Urinary bladder (tissue), 4 donors: ENCODE measurements at places on chromosomes 1 and 21.

DNA sequence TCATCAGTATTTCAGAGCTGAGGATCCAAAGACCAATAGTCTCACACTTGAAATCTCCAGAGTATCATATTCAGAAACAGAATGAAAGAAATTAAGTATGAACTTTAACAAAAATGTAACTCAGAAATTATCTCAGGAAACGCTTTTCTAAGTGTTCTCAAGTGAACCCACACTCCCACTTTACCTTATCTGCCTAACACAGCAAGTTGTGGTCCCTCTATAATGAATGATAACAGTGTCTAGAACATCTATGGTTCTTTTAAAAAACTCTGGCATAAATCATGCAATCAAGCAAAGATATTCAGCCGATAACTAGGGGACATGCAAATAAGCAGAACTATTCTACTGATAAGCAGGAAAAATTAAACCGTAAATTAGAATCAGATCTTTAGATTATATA is 1574.2 kb downstream of the PLA2G4A start:
- no peak for DNase-seq

DNA sequence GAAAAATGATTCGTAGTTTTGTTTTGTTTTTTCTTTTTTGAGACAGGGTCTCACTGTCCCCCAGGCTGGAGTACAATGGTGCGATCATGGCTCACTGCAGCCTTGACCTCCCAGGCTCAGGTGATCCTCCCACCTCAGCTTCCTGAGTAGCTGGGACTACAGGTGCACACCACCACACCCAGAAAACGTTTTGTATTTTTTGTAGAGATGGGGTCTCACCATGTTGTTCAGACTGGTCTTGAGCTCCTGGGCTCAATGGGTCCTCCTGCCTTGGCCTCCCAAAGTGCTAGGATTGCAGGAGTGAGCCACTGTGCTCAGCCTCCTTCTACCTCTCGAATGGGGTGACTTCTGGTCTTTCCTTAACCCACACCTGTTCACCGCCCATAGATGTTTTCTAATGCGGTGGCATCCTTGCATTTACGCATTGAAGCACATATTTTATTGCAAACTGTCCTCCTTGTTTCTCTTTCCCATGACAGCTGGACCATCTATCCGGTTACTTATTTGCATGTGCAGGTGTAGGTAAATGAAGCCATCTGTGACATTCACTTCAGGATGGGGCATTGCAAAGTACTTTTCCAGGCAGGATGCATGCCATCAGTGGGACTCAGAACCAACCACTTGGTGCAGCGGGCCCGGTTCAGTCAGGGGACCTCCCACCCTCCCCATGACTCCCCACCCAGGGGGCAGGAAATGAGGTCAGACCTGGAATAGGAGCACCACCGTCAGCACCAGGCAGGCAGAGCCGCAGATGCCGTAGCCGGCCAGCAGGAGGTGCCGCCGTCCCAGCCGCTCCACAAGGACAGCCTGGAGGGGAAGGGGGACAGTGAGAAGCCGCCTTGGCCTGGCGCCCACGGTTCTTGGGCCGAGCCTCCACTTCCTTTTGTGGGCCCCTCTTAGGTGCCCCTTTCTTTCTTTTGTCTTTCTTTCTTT is 16.5 kb downstream of the SLC2A7 start:
- no peak for DNase-seq

- no peak for DNase-seq
Measured at GRCh38 chr1:202625416-202626360, 84.6 kb downstream of the SYT2 start.

DNA sequence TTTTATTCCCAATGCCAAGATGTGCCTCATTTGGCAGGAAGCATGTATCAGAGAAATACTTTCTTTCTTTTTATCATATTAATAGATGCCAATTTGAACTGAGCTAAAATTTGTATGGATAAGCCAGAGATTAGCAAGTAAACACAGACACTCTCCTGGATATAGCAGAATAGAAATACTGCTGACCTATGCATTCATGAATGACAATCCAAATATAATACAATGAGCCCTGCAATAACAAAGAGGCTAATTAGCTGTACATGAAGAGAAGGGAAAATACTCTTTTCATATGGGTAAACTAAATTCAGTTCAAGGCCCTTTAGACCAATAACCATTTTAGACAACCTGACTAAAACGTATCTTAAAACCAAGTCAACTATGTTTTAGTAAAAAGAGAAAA is 388.1 kb upstream of the NR5A2 start:
- no peak for DNase-seq

GRCh38 chr1:183023146-183023600 is at the start of gene LAMC1:
Gene LAMC1 (plus strand): TSS chr1:183023420. CDS start chr1:183023717, 297 bp downstream.
- DNase-seq, result peak; percentile 62

GRCh38 chr1:87335175-87335884 is 6.7 kb downstream of the LMO4 start:
- DNase-seq, result no peak

- peak; percentile 49 for DNase-seq
Measured at GRCh38 chr1:203268901-203269653, 36.2 kb upstream of the BTG2 start.
